Bone marrow (tissue), 2 donors: ENCODE measurements at places on chromosomes 7 and 10.

DNA sequence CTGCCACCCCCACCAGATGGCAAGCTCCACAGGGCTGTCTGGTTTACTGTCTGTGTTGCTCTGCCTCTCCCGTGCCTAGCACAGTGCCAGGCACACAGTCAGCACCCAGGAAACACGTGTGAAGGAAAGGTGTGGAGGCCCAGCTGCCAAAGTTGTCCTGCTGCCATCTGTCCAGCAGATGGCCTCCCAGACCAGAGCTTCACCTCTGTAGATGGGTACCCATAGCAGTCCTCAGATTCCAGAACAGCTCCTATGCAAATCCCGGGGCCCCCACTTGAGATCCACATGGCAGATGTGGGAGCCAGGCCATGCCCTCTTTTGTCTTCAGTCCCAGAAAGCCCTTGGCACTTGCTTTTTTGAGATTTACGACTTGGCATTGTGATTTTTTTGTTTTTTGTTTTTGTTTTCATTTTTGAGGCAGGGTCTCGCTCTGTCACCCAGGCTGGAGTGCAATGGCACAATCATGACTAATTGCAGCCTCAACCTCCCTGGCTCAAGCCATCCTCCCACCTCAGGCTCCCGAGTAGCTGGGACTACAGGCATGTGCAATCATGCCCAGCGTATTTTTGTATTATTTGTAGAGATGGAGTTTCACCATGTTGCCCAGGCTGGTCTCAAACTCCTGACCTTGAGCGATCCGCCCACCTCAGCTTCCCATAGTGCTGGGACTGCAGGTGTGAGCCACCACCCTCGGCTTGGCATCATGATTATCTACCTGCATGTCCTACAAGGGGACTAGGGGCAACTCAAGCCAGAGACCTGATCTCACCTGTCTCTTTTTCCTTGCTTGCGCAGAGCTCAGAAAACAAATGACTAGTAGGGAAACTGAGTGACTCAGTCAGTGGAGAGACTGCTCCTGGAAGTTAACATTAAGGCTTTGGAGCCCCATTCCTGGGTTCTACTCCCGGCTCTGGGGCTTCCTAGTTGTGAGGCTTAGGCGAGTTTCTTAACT, 16.9 kb upstream of the PALD1 start:
- DNase-seq = no peak

DNA sequence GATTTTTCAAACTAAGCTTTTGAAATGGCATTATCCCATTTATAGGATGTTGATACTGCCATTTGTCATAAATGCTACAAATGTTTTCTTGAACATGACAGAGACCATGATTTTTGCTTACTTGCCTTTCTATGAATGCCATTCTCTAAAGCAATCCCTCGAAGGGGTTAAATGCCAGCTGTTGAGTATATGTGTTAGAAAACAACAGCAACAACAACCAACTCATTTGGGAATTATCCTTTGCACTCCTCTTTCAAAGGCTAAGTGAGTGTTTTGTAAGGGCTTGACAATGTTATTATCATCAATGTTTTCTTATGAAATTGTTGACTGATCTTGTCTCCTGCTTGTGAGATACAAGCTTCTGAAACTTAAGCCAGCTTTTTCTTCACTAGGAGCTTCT, 529.4 kb downstream of the SORCS3 start:
- no peak for DNase-seq

- no peak for DNase-seq
These were observed 123.6 kb downstream of the TCF7L2 start for GRCh38 chr10:113073549-113074189.

- no peak for DNase-seq
These were observed 461.1 kb upstream of the NRP1 start for GRCh38 chr10:33795529-33795928.

DNA sequence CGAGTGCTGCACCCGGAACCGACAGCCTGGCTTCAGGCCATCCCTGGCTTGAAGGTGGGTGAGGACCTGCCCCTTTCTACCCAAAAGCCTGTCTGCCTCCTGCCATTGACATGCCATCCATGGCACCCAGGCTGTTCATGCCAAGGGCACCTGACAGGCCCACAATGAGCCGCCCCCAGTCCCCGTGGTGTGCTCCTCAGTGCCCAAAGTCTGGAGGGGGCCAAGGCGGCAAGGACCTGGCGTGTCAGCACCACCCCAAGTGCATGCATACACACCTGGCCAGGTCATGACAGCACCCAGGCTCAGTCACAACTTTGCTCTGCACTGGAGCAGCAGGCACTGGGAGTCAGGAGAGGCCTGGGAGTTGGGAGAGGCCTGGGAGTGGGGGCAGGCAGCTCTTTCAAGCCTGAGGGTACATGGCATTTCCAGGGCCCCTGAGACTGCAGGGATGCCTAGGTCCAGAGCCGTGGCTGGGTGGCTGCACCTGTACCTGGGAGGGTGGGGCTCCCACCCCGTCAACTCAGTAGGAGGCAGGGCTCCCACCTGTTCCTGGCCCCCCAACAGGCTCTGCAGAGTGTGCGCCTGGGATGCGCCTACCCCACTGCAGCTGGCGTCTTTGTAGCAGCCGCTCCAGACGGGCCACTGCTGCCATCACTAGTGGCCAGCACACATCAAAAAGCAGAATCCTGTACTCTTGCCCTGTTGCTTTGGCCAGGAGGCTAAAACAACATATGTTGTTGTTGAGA, 71.7 kb downstream of the ZNF467 start:
- no peak for DNase-seq

DNA sequence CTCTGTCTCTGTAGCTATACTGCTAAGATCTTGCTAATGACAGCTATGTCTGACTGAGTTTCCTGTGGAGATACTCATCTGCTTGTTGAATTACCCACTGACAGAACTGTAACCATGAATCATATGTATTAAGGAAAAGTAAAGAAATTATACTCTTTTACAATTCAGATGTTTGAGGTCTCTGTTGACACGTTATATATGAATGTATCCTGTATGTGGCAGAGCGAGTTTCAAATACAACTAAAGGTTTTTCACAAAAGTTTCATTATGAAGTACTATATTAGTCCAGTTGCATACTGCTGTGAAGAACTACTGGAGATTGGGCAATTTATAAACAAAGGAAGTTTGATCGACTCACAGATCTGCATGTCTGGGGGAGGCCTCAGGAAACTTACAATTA, 232.5 kb downstream of the CDK14 start:
- DNase-seq = no peak
